ENCODE measurements at places on chromosomes 4 and X.
A peak's percentile ranks its signal among the peaks of the same experiment; 100 is the strongest.

GRCh38 chr4:15164571-15164970, 162.3 kb downstream of the CPEB2 start:
- DNase-seq: peak; percentile 42

GRCh38 chr4:148079961-148080360, 348.1 kb downstream of the ARHGAP10 start:
- no peak for DNase-seq

DNA sequence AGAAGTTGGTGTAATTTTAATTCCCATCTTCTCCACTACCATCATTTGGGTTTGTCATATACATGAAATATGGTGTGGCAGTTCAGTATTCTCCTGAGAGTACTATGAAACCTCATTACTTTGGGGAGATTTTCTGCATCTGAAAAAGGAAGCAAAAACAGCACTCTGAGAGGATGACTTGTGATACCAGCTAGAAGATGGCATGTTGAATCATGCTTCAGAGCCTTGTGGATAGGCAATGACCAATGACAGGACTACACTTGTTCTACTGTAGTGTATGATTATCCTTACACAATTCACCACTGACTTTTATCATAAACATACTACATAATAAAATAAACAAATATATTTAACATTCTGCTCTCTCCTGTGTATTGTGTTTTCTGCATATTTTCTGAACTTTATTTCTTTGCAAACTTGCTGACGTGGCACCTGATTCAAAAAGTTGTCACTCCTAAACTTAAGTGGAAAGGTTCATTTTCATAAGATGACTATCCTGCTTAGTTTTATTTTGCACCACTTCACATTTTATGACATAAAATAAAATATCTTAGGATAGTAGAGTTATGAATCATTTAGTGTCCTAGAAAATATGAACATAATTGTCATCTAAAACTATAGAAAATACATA, 991.3 kb downstream of the FSTL5 start:
- peak; percentile 32 for DNase-seq

DNA sequence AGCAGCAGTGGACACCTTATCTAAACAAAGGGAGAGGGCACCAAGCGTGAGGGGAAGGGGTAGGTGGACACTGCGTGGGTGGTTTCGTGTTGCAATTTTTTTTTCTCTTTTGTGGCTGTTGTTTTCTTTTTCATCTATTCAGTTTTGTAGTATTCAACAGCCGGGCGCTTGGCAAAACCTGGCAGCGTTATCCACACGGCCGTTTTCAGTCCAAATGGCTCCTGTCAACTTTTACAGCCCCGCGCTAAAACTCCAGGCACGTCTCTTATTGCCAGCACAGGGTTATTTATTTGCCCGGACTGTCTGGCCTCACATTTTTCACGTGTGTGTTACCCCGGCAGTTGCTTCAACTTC, 192.2 kb downstream of the BCOR start:
- no peak for DNase-seq

DNA sequence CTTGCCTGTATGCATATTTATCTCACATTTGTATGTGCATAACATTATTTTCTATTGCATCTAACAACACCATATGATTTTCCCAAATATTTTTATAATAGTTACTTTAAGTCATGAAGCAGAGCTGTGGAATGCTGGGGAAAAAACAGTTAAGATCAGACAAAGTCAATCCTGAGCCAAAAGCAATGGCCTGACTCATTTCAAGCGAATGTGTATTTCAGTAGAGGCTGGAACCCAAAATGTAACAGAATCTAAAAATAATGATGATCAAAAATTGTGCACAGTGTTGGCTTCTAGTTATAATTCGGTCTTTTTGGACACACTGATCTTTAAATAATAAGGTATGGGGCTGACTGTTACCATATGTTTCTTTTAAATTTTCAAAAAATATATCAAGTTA, 516.2 kb upstream of the ADGRL3 start:
- DNase-seq: no peak

- DNase-seq: peak; percentile 30
These were observed 27.0 kb upstream of the MCF2 start for GRCh38 chrX:139734996-139735395.

DNA sequence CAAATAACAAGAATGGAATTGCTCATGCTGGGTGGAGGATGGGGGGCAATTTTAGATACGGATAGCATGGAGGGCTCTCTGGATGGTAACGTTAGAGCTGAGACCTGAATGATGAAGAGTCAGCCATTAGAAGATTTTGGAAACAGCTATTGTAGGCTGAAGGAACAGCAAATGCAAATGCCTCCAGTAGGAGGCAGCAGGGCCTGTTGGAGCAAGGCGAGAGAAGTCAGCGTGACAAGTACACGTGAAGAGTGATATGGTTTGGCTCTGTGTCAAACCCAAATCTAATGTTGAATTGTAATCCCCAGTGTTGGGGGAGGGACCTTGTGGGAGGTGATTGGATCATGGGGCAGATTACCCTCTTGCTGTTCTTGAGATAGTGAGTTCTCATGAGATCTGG, 59.3 kb upstream of the SOD3 start:
- DNase-seq: peak; percentile 48

DNA sequence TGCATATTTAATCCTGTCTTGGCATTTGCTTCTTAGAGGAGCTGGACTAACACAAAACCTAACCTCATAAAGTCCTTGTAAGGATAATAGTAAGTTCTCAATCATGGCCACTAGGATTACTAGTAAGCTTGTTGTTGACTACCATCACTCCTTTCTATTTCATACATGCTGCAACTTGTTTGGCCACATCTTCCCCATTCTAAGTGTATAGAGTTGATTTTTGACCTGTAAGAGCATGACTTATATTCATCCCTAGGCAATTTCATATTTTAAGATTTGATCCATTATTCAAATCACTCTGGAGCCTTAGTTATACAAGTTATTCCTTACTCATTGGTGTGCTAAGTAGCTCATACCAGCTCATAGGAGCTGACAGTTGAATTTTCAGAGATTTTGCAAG, 109.4 kb downstream of the EFHC2 start:
- DNase-seq: peak; percentile 80

DNA sequence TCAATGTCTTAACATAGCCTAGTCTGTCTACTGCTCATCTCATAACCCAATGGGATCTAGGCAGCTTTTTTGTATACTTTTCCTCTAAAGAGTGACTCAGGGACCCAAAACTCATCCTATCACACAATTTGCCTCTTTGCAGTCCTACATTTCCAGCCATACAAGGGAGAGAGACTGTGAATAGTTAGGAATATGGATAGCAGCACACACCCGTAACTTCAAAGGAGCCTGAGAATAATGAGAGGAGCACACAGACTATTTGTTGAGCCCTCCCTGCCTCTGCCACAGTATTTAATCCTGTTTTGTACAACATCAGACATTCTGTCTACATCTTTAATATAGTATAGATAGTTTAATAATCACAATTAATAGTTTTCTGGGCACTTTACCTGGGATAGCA, 83.2 kb downstream of the AREG start:
- no peak for DNase-seq

DNA sequence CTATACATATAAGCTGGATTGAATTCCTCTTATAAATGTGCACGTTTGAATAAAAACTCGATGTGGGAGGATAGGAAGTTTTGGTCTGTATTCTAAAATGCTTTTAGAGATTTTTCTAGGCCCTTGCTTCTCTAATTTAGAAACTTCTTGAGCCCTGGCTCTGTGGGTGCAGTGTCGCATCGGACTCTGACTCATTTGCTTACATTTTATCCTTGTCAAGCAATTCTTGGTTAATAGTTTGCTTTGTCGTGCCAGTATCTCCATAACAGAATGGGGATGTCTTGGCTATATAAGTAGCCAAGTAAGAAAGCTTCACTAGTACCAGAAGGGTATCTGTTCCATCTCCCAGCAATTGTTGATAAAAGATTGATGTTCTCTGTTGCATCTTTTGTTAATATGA, 10.7 kb downstream of the SGMS2 start:
- DNase-seq: no peak

DNA sequence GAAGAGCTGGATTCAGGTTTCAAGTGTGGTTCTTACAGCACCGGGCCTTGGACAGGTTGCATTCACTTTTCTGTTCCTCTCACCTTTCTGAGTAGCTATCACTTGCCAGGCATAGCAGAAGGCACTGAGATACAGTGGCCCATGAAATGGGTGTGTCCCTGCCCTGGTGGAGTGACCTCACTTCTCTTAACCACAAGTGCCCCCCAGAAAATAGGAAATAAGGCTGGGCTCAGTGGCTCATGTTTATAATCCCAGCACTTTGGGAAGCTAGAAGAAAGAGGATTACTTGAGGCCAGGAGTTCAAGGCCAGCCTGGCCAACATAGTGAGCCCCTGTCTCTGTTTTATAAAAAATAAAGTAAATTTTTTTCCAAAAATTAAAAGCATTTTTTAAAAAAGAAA, 101.7 kb upstream of the KIT start:
- DNase-seq: no peak

GRCh38 chr4:54660591-54660990, 2.8 kb downstream of the KIT start:
- DNase-seq: no peak

DNA sequence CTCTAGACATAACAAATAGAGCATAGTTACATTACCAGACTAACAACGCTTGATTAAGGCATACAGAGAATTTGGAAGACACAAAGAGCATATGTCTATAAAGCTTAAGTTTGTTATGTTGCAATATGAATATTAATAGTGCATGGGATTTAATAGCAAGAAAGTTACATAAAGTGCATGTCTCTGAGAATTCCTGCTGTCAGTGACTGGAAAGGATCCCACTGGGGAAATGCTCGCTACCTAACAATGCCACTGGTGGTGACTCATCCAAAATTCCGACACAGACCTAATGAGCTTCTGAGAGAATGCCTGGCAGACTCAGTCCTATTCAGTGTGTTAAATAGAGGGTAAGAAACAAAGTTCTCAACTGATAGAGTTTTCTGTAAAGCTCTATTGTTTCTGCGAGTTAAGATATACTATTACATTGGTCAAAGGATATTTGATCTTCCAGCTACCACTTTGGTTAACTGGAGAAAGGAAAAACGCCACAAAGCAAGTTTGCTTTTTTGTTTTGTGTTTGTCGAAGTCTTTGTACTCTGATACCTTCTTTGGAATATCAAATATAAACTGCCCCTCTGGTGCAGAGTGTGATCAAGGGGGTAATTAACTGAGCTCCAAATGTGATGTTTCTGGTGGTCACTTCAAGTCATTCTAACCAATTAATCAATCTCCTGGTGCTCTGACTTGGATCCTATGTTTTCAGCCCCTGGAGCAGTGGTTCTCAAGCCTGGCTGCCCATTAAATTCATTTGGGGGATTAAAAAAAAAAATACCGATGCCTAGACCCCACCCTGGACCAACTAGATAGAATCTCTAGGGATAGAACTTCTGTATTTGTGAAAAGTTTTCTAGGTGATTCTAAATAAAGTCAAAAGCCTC, 107.9 kb downstream of the PALLD start:
- DNase-seq: peak; percentile 88

- DNase-seq: no peak
These were observed 111.2 kb upstream of the TMEM47 start for GRCh38 chrX:34768290-34768689.

- DNase-seq: no peak
These were observed 305.1 kb upstream of the ANXA10 start for GRCh38 chr4:167787231-167787630.

DNA sequence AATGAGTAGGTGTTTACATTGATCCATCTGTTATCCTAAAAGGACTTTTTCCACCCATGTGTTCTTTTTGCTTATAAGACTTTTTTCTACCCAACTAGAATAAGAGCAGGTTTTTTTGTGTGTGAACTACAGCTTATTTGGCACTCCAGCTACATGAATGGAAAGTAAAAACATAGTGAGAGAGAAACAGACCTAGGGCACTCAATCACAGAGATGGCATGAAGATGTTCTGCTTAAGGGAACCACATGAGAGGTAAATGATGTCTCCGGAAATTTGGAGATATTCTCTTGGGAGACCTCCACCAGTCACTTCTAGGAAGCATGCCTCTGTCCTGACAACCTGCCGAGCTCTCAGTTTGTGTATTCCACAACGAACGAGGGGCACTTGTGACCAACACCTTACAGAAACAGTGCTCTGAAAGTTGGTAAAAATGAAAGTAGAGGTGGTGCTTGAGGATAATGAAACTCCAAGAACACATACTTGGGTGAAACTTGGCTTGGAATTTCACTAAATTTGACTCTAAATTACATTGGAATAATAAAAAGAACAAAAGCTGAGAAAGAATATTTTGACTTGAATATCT, 788.4 kb upstream of the GALNTL6 start:
- DNase-seq: no peak

DNA sequence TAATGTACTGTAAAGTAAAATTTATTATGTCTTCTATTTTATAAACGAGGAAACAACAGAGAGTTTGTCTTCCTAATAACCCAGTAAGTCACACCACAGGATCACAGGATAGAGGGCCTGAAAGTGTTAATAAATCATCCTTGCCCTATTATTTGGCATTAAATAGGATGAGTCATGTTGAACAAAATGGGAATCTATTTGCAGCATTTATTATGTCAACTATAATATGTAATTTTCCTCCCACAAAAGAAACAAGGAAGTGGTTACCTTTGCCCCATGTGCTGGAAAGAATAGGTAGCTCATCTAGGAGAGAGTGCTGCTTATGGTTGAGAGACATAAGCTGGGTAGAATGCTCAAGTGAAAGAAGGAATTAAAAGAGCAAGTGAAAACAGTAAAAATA, 237.6 kb upstream of the NDST3 start:
- DNase-seq: peak; percentile 12

DNA sequence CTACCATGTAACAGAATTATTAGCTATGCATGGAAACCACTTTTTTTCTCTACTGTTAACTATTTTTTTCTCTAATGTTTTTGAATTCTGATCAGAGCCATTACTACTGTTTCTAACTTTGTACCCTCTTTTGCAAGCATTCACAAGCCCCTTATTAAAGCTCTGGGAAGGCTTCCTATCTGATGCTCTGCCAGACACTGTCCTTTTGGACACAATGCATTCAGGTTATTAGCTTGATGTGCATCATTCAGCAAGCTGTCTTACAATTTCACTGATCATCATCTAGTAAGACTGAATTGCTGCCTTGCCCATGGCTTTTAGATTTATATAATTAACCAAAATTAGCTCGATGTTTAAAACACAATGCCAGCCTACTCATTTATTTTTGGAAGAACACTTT, 155.1 kb downstream of the NR3C2 start:
- DNase-seq: no peak

- peak; percentile 88 for DNase-seq
These were observed 49.7 kb upstream of the GAB1 start for GRCh38 chr4:143286701-143287571.
